ENCODE measurements at places on chromosomes 13 and 19. TPM values are rescaled to one million over a fixed set of nuclear protein-coding genes. Genes with fewer than 3 reads are reported as not detected.

DNA sequence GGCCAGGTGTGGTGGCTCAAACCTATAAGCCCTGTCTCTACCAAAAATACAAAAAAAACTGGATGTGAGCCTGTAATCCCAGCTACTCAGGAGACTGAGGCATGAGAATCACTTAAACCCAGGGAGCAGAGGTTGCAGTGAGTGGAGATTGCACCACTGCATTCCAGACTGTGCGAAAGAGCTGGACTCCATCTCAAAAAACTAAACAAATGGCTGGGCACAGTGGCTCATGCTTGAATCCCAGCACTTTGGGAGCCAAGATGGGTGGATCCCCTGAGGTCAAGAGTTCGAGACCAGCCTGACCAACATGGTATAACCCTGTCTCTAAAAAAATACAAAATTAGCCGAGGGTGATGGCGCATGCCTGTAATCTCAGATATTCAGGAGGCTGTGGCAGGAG, 34.9 kb upstream of the ZNF83 start:
- peaks cover 11% of the 10 kb centered on the region for H3K4me1 ChIP-seq
- H3K36me3 ChIP-seq = peaks cover 77% of the 10 kb centered on the region
- DNase-seq = no peak
- no peak overlapping the region for H3K4me3 ChIP-seq
- H3K27me3 ChIP-seq = no peaks in the 10 kb centered on the region

GRCh38 chr13:110563463-110563774, 1.9 kb upstream of the RAB20 start:
- peaks cover 25% of the 10 kb centered on the region for H3K27me3 ChIP-seq
- peaks cover 22% of the 10 kb centered on the region for H3K4me1 ChIP-seq
- peaks cover 7% of the 10 kb centered on the region for H3K36me3 ChIP-seq
- peak overlapping the region; percentile 18 for H3K4me3 ChIP-seq
- no peak for DNase-seq

DNA sequence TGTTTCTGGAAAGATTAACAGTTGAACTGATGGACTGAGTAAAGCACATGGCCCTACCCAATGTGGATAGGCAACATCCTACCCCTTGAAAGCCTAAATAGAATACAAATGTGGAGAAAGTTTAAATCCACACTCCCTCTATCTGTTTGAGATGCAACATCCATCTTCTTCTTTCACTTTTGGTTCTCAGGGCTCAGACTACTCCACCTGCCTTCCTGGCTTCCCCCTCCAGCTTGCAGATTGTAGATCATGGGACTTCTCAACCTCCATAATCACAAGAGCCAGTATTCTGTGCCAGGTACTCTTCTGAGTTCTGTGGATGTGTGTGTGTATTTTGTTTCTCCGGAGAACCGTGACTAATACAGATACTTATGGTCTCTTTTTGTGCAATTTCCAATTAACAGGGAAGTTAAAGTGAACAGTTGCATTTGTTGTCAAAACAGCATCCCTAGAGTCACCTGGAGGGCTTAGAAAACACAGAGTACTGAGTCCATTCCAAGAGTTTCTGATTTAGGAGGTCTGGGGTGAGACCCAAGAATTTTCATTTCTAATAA, 590.3 kb upstream of the MIR17HG start:
- H3K27me3 ChIP-seq = no peaks in the 10 kb centered on the region
- H3K4me3 ChIP-seq = no peak overlapping the region
- DNase-seq = no peak
- H3K36me3 ChIP-seq = no peaks in the 10 kb centered on the region
- no peak overlapping the region for H3K27ac ChIP-seq
- no peaks in the 10 kb centered on the region for H3K4me1 ChIP-seq

DNA sequence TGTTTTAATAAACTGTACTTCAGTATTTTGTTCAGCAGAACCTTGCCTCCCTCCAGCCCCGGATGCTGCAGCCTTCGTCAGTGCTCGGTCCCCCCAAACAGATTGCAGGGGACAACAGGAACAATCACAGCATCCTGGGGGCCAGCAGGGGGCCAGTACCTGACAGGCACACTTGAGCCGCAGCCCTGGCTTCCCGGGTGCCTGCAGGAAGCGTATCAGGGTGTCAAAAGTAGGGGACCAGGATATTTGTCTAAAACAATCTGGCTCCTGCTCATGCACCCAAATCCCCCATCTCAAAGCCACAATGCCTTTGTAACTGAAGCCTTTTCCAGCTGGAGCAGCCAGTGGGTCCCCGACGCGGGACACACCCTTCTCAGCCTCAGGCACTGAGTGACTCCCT, 167.5 kb upstream of the TSHZ3 start:
- H3K36me3 ChIP-seq = no peaks in the 10 kb centered on the region
- no peak overlapping the region for H3K27ac ChIP-seq
- DNase-seq = no peak
- H3K27me3 ChIP-seq = no peaks in the 10 kb centered on the region

GRCh38 chr13:85492283-85492682, 306.9 kb downstream of the SLITRK6 start:
- no peaks in the 10 kb centered on the region for H3K4me1 ChIP-seq
- no peak overlapping the region for H3K27ac ChIP-seq
- no peak overlapping the region for H3K4me3 ChIP-seq
- no peaks in the 10 kb centered on the region for H3K27me3 ChIP-seq
- H3K36me3 ChIP-seq = no peaks in the 10 kb centered on the region

DNA sequence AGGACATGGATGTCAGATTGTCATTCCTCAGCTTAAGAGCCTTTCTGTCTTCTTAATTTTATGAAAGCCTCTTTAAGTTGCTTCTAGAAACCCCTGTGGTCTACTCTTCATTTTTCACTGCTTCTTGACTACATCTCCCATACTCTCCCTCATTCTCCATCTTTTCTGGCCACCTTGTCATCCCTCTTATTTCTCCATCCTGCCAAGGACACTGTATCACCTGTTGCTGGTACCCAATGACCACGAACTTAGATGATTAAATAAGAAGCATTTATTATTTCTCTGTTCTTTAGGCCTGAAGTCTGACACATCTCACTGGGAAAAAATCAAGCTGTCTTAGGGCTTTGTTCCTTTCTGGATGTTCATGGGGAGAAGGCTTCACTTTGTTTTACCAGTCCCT, 9.2 kb downstream of the ZNF223 start:
- H3K36me3 ChIP-seq = peaks cover 40% of the 10 kb centered on the region
- H3K4me3 ChIP-seq = no peak overlapping the region
- no peaks in the 10 kb centered on the region for H3K4me1 ChIP-seq
- no peak overlapping the region for H3K27ac ChIP-seq
- no peak for DNase-seq

DNA sequence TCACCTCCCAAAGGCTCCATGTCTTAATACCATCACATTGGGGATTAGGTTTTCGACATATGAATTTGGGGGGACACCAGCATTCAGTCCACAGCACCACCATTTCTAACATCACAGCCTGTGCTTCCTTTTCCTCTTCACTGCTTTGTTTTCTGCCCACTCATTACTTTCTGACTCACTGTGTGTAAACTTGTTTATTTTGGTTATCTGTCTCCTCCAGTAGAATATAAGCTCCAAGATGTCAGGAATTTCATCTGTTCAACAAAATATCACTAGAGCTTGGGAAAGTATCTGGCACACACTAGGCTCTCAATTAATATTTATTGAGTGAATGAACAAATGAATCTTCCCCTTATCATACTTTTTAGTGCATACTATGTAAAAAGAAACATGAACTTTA, 152.0 kb downstream of the NUFIP1 start:
- no peak overlapping the region for H3K4me3 ChIP-seq
- H3K36me3 ChIP-seq = no peaks in the 10 kb centered on the region
- no peaks in the 10 kb centered on the region for H3K4me1 ChIP-seq
- no peak for DNase-seq
- no peak overlapping the region for H3K27ac ChIP-seq

DNA sequence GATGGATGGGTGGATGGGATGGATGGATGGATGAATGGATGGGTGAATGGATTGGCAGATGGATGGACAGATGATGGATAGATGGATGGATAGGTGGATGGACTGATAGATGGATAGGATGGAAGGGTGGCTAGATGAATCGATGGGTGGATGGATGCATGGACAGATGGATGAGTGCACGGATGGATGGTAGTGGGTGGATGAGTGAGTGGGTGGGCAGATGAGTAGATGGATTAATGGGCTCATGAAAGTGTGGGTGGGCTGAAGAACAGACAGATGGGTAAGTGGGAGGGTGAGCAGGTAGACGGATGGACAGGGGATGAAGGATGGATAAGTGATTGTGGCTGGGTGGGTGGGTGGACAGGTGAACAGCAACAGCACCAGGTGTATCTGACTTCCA, 5.7 kb downstream of the SEMA6B start:
- H3K27ac ChIP-seq = no peak overlapping the region
- no peaks in the 10 kb centered on the region for H3K4me1 ChIP-seq
- H3K27me3 ChIP-seq = peaks cover 1% of the 10 kb centered on the region
- H3K36me3 ChIP-seq = no peaks in the 10 kb centered on the region
- no peak overlapping the region for H3K4me3 ChIP-seq

DNA sequence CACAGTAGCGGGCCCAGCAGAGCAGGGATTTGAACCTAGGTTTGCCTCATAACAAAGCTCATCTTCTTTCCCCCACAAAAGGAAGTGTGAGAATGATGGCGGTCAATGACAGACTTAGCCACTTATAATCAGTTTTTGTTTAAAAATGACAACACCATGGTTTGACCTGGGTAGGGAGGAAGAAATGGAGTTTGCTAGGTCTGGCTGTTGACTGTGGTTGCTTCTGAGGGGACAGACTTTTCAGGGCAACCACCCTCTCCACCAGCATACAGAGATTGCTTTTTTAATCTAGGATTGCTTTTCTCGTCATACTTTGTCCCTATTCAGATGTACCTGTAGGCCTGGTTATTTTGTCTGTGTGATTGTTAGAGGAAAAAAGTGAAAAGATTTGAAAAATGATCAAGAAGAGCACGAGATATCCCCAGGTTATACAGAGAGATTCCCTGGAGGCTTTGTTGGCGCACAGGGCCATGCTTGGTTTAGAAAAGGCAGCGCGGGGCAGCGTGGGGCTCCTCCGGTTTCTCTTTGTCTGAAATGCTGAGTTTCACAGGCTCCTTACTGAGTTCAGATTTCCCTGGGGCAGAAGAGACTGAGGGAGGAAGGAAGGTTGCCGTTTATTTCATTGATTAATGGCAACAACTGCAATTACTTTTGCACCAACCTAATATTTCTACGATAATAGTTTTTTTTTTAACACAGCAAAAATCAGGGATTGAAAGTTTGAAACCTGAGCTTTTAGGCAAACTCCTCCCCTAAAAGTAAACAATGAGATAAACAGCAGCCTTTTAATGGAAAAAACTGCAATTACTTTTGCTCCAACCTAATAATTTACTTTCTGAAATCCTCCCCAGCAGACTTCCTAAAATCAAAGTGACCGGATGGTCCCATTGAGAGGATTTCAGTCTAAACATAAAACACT, 97.0 kb upstream of the RNF113B start:
- no peaks in the 10 kb centered on the region for H3K36me3 ChIP-seq
- no peak overlapping the region for H3K27ac ChIP-seq
- H3K4me3 ChIP-seq = no peak overlapping the region
- no peaks in the 10 kb centered on the region for H3K27me3 ChIP-seq
- no peak for DNase-seq
- no peaks in the 10 kb centered on the region for H3K4me1 ChIP-seq

GRCh38 chr19:2248136-2249009, 750 bp upstream of the AMH start:
- H3K36me3 ChIP-seq = peaks cover 6% of the 10 kb centered on the region
- H3K4me1 ChIP-seq = no peaks in the 10 kb centered on the region
- no peak for DNase-seq

- H3K27ac ChIP-seq = no peak overlapping the region
- H3K4me3 ChIP-seq = no peak overlapping the region
- no peaks in the 10 kb centered on the region for H3K27me3 ChIP-seq
These were observed 241.9 kb downstream of the ABCC4 start for GRCh38 chr13:95059306-95059705.

DNA sequence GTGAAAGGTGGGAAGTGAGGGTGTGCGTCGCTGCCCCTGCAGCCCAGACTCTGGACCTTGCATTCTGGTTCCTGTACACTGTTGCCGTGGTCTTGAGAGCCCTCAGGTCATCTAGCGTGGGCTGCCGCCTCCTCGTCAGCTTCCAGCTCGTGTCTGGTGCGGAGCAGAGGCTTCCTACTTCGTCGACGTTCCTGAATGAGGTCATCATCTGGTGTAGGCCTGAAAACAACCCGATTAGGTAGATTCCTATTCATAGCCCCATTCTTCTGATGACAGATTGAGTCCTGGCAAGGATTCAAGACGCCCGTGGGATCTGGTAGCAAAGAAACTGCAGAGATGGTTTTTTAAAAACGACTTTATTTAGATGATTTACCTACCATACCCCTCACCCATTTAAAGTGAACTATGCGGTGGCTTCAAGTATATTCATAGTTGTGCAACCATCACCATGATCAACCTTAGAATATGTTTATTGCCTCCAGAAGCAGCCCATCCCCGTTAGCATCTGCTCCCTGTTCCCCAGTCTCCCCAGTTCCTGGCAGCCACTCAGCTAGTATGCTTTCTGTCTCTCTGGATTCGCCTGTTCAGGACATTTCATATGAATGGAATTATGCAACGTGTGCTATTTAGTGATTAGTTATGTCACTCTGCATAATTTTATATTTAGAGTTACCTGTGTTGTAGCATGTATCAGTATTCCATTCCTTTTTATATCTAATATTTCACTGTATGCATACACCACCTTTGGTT, 13.8 kb downstream of the NAXD start:
- no peak overlapping the region for H3K4me3 ChIP-seq
- DNase-seq = no peak
- no peak overlapping the region for H3K27ac ChIP-seq
- peaks cover 14% of the 10 kb centered on the region for H3K36me3 ChIP-seq
- H3K27me3 ChIP-seq = no peaks in the 10 kb centered on the region

GRCh38 chr13:51946163-51946669, 65.0 kb downstream of the ATP7B start:
- peaks cover 17% of the 10 kb centered on the region for H3K27me3 ChIP-seq
- H3K4me3 ChIP-seq = no peak overlapping the region
- H3K36me3 ChIP-seq = peaks cover 4% of the 10 kb centered on the region

The KLK14 gene
- total RNA-seq = 0.91 TPM

The DEDD2 gene
- 42.2 TPM for total RNA-seq

The PCDH8 gene
- total RNA-seq = not detected

The STOML3 gene
- total RNA-seq = not detected

The CYP2F1 gene
- not detected for total RNA-seq

The C1QTNF9B gene
- total RNA-seq = not detected

The TNNI3 gene
- total RNA-seq = not detected

The ZNF878 gene
- total RNA-seq = 1.2 TPM

The POU4F1 gene
- total RNA-seq = 0.11 TPM

The ZNF772 gene
- 13.7 TPM for total RNA-seq

The FGF14 gene
- not detected for total RNA-seq

The AMER2 gene
- not detected for total RNA-seq

The ZNF865 gene
- 18.6 TPM for total RNA-seq

The DOCK6 gene
- 0.43 TPM for total RNA-seq

The ZNF85 gene
- total RNA-seq = 25.0 TPM

The AP2A1 gene
- 87.7 TPM for total RNA-seq
